HT-29 (cell line): ENCODE measurements at places on chromosomes 12 and 14.

DNA sequence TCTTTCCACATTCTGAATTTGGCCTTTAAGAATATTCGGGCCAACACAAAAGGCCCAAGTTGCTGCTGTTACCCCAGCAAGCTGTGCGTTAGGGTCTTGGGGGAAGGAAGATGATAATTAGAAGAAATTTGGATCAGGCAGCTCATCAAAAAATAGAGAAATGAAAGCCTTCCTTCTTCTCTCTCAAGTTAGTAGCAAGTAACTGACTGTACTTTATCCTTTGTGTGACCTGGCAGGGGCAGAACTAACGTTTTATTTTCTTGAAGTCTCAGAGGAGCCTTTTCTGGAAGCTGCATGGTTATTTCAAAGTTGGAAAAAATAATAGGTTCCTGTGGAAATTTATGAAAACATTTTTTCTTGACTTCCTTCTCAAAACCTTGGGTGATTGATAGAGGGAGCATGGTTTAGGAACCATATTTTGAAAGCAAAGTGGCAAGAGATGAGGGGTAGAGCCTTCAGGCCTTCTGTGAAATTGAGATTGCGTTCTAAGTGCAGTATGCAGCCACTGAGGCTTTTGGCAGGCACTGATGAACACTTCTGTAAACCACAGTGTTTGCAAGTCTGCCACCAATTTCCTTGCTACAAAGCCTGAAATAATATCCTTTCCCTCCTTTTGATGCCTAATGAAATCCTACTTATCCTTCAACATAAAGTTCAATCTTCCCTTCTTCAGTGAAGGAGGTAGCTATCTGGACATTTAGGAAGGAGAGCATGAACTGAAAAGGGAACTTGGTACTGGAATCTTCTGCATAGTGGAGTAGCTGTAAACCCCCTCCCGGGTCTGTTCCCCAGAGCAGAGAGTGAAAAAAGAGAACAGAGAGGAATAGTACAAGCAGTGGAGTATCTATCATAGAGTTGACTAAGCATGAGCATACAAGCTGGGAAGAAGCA lies 123.2 kb downstream of the FGD4 start:
- DNase-seq, result no peak

DNA sequence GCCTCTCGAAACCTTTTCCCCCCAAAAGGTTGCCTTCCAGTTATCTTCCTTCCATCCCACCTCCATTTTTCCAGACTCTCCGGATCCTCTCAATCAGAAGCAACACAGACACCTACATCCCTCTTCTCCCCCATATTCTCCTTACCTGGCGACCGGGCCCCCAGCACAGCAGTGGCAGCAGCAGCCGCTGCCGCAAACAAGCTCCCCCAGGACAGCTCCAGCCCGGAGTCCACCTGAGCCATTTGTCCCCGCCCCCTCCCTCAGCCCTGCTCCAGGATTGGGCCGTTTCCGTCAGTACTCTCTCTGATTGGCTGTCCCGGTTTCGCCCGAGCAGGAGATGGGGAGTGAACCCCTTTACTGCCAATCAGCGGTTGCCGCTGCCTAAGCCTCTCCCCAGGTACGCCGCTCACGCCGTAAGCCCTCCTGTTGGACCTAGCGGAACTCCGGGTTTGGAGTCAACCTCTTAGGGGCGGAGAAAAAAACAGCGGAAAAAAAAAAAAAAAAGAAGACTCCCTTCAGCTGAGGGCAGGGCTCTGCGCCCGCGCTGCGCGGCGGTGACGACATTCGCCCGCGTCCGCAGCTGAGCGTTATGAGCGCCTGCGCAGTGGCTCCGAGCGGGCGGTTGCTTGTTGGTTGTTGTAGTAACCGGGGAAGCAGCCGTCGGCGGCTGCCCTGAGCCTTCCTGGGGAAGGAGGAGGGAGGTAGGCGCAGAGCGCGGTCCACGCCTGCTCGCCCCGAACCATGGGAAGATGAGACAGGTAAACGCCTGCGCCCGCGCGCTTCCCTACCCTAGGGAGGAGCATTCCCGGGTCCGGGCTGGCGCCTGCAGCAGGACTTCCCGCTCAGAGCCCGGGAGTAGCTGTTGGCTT lies at the start of the genes ERG28 and TTLL5:
Gene ERG28, minus strand, starts transcription at position 247 of the 869 bp plus-strand sequence. CDS start 3,374 bp downstream, outside the sequence.
Gene TTLL5, plus strand, starts transcription at position 617 of the 869 bp plus-strand sequence. CDS start 1,904 bp downstream, outside the sequence.
- peak; percentile 94 for DNase-seq

- no peak for DNase-seq
Measured at GRCh38 chr14:103045371-103045869, 11.9 kb downstream of the CDC42BPB start.

GRCh38 chr12:700016-700415 lies 36.8 kb upstream of the NINJ2 start:
- DNase-seq, result no peak

GRCh38 chr12:3061501-3062215 lies 15.5 kb upstream of the TSPAN9 start:
- DNase-seq, result no peak
